A549 treated with GW870086 at 1 μM for 4 hours (cell line): ENCODE measurements at places on chromosomes 12 and 14. TPM values are rescaled to one million over a fixed set of nuclear protein-coding genes. Genes with fewer than 3 reads are reported as not detected.

Gene CLEC2D
- total RNA-seq = 0.35 to 1.3 TPM (median 0.65 TPM) in 5 replicates

Gene PTHLH
- 15.5 to 17.9 TPM (median 16.8 TPM) in 5 replicates for total RNA-seq

Gene SRRM4
- not detected in 5 replicates for total RNA-seq

Gene KRT72
- total RNA-seq = not detected in 5 replicates

Gene GARIN6
- total RNA-seq = not detected in 5 replicates

Gene HELB
- 0.87 to 1.6 TPM (median 1.4 TPM) in 5 replicates for total RNA-seq

Gene HHIPL1
- total RNA-seq = 0.16 to 0.38 TPM (median 0.20 TPM) in 5 replicates

Gene TAS2R8
- not detected in 5 replicates for total RNA-seq

Gene CLEC1A
- total RNA-seq = not detected in 5 replicates

Gene OASL
- total RNA-seq = 2.7 to 4.7 TPM (median 4.1 TPM) in 5 replicates

Gene CELA1
- total RNA-seq = not detected in 5 replicates

Gene PTPRQ
- total RNA-seq = 0.01 to 0.02 TPM in 2 of 5 replicates, not detected in the others

Gene SP1
- total RNA-seq = 17.8 to 24.0 TPM (median 21.8 TPM) in 5 replicates

Gene FCF1
- 38.3 to 70.4 TPM (median 49.1 TPM) in 5 replicates for total RNA-seq

Gene FOXN4
- 0.03 to 0.08 TPM (median 0.06 TPM) in 4 of 5 replicates, not detected in the other for total RNA-seq

Gene DCP1B
- 7.0 to 8.8 TPM (median 7.7 TPM) in 5 replicates for total RNA-seq

Gene CIT
- 8.2 to 13.2 TPM (median 11.6 TPM) in 5 replicates for total RNA-seq

Gene CGRRF1
- total RNA-seq = 17.1 to 25.2 TPM (median 22.0 TPM) in 5 replicates

Gene FITM1
- total RNA-seq = 0.17 TPM in 2 of 5 replicates, not detected in the others

Gene DBX2
- not detected in 5 replicates for total RNA-seq

Gene PGF
- 3.4 to 5.1 TPM (median 4.2 TPM) in 5 replicates for total RNA-seq

Gene POU6F1
- 1.2 to 2.8 TPM (median 2.1 TPM) in 5 replicates for total RNA-seq

Gene ANO4
- total RNA-seq = 0.12 to 0.20 TPM (median 0.15 TPM) in 4 of 5 replicates, not detected in the other

Gene ANKRD9
- 5.2 to 11.0 TPM (median 9.9 TPM) in 5 replicates for total RNA-seq

Gene TAS2R14
- 0.43 to 0.61 TPM (median 0.56 TPM) in 5 replicates for total RNA-seq

Gene JPH4
- 0.03 to 0.10 TPM (median 0.07 TPM) in 3 of 5 replicates, not detected in the others for total RNA-seq

Gene ERO1A
- total RNA-seq = 43.6 to 63.9 TPM (median 54.6 TPM) in 5 replicates

Gene B3GNT4
- 0.55 to 2.5 TPM (median 0.96 TPM) in 5 replicates for total RNA-seq

Gene SDR39U1
- 42.3 to 50.6 TPM (median 48.6 TPM) in 5 replicates for total RNA-seq

Gene CIROP
- total RNA-seq = not detected in 5 replicates

Gene AQP6
- not detected in 5 replicates for total RNA-seq

Gene PIANP
- total RNA-seq = 0.95 to 1.5 TPM (median 0.97 TPM) in 5 replicates

Gene PSMD9
- total RNA-seq = 113 to 168 TPM (median 127 TPM) in 5 replicates

Gene LRCOL1
- not detected in 5 replicates for total RNA-seq

Gene CLEC4D
- total RNA-seq = not detected in 5 replicates

Gene MYF5
- total RNA-seq = not detected in 5 replicates

Gene KRT71
- total RNA-seq = not detected in 5 replicates

Gene PAPLN
- total RNA-seq = 4.3 to 6.5 TPM (median 5.4 TPM) in 5 replicates

Gene TMED10
- total RNA-seq = 247 to 315 TPM (median 274 TPM) in 5 replicates

Gene MYF6
- total RNA-seq = not detected in 5 replicates

Gene GPR84
- total RNA-seq = not detected in 5 replicates
